ENCODE measurements at places on chromosomes 5 and 9.
A peak's percentile ranks its signal among the peaks of the same experiment; 100 is the strongest.

DNA sequence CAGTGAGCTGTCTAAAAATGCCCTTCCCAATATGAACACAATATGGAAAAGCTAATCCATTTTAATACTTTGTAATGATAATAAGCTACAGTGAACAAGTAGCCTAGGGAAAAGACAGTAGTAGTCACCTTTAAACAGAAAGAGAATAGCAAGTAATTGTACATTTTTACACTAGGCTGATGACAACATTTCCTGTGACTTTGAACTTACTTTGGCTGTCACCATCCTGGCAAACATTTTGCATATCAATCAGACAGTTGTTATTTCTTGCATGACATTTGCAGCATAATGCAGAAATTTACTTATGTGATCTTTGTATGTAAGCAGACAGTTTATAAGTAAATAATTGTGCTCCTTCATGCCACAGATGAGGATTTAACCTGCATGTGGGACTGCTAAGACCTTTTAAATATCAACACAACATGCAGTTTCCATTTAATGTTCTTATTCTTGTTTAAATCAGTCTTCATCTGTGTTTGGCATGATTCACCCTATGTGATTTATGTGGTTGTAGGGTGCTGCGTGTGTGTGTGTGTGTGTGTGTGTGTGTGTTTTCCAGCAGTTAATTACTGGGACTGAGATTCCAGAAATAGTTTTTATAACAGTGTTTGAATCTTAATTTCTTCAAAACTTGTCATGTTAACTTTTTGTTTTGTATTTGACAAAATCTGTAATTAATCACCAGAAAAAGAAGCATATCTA is 997.1 kb upstream of the ARRDC3 start:
- no peak for DNase-seq

DNA sequence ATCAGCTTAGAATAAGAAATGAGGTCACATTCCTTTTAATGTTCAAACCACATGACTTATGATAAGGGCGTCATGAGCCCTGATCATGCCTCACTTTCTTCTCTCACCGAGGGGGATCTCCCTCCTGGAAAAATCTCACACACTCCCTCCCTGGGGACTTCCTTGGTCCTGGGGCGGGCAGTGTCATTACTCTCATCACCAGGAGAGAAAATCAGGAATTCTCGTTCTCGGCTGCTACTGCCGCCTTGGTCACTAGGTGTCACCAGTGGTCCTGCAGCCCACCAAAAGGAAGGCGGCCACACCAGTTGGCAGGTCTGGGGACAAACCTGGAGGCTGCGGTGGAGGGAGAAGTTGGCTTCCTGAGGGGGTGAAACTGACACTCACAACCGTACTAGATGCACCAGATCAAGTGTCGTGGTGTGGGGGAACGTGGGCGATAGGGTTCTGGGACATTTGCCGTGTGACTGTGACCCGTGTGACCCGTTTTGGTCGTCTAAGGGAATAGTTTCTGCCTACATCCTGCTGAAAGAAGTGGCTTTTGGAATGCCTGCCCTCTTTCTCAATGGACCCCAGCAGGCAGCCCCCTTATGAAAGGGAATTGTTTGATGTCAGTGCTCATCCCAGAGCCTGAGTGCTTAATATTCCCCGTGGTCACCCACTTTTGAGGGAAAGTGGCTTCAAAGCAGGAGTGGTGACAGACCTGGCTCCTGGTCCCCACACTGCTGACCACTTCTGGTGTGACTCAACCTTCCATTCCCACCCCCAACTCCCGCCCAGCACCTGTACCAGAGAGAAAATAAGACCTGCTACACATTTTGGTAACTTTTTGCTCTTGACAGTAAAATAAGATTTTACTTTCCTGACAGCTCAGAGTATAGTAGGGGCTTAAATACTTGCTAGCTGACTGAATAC is 63.2 kb downstream of the ACER2 start:
- peak; percentile 69 for DNase-seq

DNA sequence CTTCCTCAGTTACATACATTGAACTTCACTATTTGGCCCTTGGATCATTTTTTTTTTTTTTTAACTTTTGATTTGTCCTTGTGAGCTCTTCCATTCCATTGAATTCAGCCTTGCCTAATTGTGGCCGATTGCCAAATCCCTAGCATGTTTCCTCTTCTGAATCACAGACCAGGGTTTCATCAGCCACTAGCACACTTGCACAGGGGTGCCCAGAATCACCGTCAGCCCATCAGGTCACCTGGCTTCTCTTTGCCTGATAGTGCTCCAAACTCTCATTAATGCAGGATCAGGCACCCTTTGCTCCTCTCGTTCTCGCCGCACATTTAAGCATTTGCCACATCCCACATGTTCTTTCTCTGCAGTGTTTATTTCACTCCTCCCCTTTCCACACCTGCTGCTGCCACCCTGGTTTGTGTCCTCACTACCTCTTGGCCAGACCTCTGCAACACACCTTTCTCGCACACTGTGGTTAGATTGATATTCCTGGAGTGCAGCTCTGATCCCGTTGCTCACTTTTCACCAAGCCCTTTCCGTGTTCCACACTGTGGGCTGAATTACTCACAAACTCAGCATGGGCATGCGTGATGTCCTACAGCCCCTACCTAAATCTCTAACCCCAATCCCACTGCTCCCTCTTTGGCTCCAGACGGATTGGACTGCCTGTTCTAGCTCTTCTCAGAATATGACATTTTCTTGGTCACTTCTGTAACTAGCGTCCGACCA is 9.8 kb downstream of the PIK3R1 start:
- peak; percentile 91 for DNase-seq

DNA sequence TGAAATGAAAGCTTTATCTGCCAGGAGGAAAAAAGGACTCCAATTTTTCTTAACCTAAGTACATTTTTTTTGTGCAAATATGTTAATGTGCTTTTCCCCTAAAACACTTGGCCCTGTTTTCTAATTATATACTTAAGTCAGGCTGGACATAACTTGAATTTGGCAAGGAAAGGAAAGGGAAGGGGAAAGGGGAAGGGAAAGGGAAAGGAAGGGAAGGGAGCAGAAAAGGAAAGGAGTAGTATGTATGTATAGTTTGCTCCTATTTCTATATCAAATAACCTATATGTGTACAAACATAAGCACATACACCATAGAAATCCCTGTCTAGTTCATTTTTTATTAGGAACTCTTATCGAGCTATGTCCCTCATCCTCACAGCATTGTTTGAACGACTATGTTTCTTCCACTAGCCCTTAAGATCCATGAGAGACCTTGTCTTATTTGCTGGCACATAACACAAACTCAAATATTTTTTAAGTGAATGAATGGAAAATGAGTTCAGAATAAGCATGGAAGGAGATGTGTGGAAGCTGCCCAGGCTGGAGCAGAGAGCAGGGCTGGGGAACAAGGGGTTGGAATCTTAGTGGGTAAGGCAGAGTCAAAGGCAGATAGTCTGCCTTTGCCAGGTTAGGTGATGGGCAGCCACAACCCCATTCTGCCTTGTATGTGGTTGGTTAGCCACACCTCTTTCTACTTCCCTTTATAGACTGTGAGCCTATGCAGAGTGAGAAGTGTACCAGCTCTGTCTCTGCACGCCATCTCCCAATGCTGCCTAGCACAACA is 70.0 kb downstream of the KLHL3 start:
- no peak for DNase-seq

DNA sequence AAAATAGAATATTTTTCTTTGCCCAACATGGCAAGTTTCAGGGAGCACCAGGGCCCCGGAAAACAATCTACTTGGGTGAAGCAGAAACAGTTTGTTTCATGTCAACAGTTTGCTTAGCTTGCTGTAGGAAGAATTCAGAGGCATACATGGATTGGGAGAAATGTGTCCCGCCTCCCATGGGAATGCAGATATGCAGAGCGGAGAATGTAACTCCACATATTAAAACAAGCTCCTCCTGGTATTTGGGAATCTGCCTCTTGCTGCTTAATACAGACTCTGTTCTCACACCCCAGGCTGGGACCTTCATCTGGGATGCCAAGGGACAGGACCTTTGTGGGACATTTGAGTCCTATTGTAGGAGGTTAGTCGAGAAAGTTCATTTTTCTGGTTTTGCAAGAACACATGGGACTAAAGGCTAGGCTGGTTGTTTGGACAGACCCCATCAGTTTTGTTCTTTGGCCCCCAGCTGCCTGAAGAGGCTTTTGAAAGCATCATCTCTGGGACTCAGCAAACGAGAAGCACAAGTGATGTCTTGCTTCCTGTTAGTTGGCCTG is 220.5 kb upstream of the ADRA1B start:
- DNase-seq = no peak

DNA sequence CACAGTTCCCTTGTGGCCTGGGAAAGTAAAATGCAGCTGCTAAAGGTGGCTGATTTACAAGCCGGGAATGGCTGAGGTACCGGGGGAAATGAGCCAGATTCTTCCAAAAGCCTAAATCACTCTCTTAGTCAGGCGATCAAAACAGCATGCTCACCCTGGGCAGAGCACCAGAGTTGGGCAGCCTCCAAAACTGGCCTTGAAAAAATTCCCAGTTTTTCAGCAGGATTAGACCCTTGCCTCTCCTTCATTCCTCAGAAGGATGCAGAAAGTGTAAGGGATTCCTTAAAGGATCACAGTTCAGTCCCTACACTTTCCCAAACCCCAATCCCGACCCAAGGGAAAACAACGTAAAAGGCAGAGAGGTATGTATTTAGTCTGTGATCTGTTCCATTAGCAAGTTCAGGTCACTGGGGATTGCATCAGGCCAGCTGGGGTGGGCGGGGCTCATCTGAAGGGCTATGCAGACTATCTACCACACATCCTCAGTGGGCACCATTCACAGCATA is 16.9 kb downstream of the TMEM174 start:
- DNase-seq = peak; percentile 82

DNA sequence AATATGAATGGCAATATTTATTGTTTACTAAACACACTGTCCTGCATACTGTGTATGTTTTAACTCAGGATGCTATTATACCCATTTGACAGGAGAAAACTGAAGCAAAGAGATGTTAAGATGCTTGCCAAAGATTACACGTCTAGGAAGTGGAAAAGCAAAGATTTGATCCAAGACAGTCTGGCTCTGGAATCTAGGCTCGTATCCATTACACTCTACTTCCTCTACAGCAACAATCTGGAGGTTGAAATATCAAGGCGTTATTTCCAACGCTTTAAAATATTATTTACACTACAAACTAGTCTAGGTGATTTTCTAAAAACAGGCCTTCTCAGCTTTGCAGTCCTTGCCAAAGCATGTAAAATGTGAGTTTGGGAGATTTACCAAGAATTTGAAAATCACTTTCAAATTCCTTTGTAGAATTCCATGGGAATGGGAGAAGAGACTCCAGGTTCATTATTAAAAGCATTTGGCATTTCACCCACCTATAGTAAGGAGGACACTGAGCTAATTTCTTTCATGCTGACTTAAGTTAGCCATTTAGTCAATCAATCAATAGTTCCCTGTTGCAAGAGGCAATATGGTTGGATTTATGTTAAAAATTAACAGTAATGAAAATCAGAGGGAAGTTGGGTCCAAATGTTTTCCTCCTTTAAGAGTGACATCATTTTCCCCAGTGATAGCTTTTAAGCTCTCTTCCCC is 356.3 kb upstream of the SMARCA2 start:
- no peak for DNase-seq

DNA sequence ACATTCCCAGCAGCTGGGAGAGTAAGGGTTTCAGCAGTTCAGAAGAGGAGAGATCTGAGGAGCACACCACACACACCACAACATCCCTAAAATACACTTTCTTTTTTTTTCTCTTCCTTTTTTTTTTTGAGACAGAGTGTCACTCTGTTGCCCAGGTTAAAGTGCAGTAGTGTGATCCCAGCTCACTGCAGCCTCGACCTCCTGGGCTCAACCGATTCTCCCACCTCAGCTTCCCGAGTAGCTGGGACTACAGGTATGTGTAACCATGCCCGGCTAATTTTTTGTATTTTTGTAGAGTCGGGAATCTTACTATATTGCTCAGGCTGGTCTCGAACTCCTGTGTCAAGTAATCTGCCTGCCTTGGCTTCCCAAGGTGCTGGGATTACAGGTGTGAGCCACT is 9.7 kb upstream of the UBAP1 start:
- no peak for DNase-seq

- DNase-seq = peak; percentile 34
Measured at GRCh38 chr9:98039607-98040017, 16.9 kb upstream of the NANS start.

DNA sequence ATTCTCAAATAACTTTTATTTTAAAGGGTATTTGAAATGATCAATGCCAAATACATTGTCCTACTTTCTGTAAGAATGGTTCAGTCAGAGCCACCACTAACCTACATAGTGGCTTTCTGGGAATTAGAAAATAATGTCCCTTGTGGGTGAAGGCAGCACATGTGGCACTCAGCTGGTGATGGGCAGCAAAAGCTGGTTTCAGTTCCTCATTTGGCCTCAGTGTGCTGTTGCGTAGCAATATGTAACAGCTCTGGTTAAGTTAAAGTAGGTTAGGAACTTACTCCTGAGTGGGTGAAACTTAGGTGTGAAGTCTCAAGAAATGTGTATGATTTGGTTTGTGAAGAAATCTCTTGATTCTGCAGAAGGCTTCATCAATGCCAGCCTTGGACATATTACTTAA is 99.6 kb upstream of the SPEF2 start:
- DNase-seq = no peak

DNA sequence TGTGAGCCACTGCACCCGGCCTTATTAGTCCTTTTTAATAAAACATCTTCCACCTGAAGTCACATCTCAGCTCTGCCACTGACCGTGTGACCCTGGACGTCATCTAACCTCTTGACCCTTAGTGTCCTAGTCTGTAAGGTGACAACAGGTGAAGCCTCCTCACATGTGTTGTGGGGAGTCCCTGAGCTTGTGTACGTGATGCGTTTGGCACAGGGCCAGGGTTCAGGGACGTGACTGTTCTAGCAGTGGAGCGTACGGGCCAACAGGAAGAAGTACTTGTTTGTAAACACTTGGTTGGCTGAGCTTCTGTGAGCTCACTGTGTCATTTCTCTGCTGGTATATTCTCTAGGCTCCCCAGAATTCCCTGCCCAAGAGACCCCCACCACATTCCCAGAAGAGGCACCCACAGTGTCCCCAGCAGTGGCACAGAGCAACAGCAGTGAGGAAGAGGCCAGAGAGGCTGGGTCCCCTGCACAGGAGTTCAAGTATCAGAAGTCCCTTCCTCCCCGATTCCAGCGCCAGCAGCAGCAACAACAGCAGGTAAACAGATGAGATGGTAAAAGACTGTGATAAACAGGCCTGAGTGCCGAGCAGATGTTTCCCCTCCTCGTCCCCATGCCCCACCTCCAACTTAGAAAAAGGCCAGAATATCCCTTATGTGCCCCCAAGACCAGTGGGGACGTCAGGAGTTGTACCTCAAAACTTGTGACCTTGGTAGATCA is 35.3 kb upstream of the POMT1 start:
- DNase-seq = no peak

All from adipocyte (in vitro differentiated cells).